ENCODE measurements at places on chromosomes 2 and 18.

DNA sequence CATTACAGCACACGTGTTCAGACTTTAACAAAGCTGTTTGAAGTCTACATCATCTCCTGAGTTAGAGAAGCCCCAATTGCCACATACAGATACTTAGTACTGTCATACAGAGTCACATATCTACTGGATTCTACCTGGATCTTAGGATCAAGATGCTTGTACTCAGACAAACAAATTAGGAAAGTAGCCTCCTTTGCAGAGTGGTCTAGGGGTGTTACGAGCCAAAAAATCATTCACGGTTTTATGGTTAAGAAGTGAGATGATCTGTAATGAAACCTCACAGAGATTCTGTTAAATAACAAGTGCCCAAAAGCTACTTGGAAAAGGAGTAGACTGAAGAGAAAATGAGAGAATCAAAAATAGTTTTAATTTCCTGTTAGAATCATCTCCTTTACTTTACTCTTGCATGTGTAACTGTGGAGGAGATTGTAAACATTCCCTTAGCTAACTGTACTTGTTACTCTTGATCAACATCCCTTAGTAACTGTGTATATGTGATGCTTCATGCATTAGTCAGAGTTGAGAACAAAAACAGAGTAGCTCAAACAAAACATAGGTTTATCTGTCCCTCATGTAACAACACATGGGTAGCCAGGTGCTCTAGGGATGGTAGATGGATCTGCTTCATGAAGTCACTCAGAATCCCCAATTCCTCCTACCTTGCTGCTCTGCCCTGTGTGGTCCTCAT, 16.4 kb upstream of the IL1RL1 start:
- no peak for DNase-seq
- no peaks in the 10 kb centered on the region for H3K36me3 ChIP-seq
- no peak overlapping the region for H3K4me3 ChIP-seq
- no peaks in the 10 kb centered on the region for H3K4me1 ChIP-seq

DNA sequence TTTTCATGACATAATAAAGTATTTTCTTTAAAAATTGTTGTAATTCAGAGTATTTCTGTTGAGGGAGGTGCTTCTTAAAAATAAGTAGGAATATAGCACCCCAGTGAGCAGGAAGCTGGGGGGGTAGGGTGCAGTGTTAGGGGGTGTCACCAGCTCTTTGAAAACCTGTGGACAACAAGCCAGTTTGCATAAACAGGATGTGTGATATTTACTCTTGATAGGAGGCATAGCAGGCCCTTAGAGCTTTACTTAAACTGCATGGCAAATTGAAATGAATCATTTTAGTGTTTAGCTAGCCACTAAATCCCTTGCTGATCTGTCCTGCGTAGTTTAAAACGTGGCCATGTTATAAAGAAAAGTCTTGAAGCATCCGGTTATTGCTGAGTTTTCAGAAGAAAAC, 8.4 kb downstream of the TGIF1 start:
- H3K4me1 ChIP-seq: peaks cover 14% of the 10 kb centered on the region
- DNase-seq: no peak
- no peak overlapping the region for H3K4me3 ChIP-seq

- no peak overlapping the region for H3K27ac ChIP-seq
- H3K27me3 ChIP-seq: no peaks in the 10 kb centered on the region
- DNase-seq: no peak
- no peak overlapping the region for H3K4me3 ChIP-seq
Measured at GRCh38 chr2:36516136-36516870, 81.7 kb downstream of the FEZ2 start.

- no peak overlapping the region for H3K27ac ChIP-seq
- no peaks in the 10 kb centered on the region for H3K27me3 ChIP-seq
- no peaks in the 10 kb centered on the region for H3K4me1 ChIP-seq
- no peak for DNase-seq
- no peak overlapping the region for H3K4me3 ChIP-seq
Measured at GRCh38 chr2:177320596-177320995, 56.1 kb upstream of the NFE2L2 start.

DNA sequence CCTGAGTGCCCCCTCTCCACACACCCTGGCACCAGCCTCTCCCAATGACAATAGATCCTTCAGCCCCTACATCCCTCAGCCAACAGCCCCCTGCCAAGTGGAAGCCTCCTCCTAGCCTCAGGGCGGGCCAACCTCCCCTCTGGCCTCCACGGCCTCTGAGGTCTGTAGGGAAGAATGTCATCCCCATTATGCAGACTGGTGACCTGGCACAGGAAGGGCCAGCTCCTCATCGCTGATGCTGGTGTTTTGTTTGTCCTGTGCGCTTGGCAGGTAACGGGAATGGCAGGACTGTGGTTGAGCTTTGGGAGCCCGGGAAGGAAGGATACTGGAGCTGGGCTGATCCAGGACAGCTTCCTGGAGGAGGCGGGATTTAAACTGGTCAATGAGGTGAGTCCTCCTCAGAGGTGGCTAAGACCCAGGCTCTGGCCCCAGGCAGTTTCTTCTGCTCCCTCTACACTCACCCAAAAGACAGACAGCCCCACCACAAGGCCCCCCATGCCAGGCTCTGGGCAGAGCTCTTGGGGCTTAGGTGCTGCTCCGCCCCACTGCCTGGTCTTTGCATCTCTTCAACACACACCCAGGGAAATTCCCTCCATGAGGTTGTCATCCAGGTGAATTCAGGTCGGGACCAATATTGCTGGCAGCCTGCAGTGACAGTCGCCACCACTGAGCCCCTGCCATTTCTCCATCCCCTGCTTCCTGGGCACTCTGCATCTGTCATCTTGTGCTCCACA, 75.2 kb upstream of the SMAD7 start:
- no peaks in the 10 kb centered on the region for H3K4me1 ChIP-seq
- no peak for DNase-seq
- H3K27me3 ChIP-seq: no peaks in the 10 kb centered on the region
- H3K27ac ChIP-seq: no peak overlapping the region
- H3K36me3 ChIP-seq: no peaks in the 10 kb centered on the region

DNA sequence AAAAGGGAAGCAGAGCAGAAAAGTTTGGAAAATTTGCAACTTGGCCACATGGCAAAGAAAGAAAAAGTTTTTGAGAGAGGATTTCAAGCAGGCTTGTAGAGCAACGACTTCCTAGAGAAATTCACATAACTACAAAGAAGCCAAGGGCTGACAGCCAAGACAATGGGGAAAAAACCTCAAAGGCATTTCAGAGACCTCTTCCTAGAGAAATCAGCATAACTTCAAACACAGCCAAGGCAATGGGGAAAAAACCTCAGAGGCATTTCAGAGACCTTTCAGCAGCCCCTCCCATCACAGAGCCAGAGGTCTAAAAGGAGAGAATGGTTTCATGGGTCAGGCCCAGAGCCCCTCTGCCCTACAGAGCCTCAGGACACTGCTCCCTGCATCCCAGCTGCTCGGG, 7.2 kb downstream of the ADI1 start:
- no peak overlapping the region for H3K4me3 ChIP-seq
- peaks cover 5% of the 10 kb centered on the region for H3K36me3 ChIP-seq
- no peaks in the 10 kb centered on the region for H3K4me1 ChIP-seq
- no peaks in the 10 kb centered on the region for H3K27me3 ChIP-seq

DNA sequence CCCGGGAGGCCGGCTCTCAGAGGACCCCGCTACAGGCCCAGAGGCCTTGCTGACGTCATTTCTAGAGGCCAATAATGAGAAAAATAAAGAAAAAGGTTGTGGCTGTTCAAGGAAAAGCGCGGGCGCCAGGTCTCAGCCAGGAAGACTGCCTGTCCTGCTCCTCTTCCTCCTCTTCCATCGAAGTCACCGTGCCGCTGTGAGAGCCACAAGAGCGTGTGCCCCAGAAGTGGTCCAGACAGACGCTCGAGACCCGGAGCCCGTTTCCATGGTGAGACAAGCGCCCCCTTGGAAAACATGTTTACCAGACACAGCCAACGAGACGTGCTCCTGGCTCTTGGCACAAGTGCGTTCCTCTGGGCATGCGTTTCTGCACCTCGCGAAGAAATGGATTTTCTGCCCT, 210.5 kb downstream of the HDAC4 start:
- no peak for DNase-seq
- H3K27ac ChIP-seq: no peak overlapping the region
- H3K36me3 ChIP-seq: no peaks in the 10 kb centered on the region
- no peak overlapping the region for H3K4me3 ChIP-seq

GRCh38 chr2:64859312-64860212, 129.6 kb upstream of the SLC1A4 start:
- H3K27ac ChIP-seq: peak overlapping the region; percentile 91
- peaks cover 54% of the 10 kb centered on the region for H3K4me1 ChIP-seq
- no peaks in the 10 kb centered on the region for H3K36me3 ChIP-seq
- peak overlapping the region; percentile 65 for H3K4me3 ChIP-seq
- H3K27me3 ChIP-seq: no peaks in the 10 kb centered on the region

- H3K27ac ChIP-seq: peak overlapping the region; percentile 53
- H3K4me1 ChIP-seq: peaks cover 32% of the 10 kb centered on the region
- DNase-seq: peak; percentile 27
- H3K4me3 ChIP-seq: no peak overlapping the region
Measured at GRCh38 chr2:231300020-231300721, 95.3 kb upstream of the B3GNT7 start.

- H3K27me3 ChIP-seq: no peaks in the 10 kb centered on the region
- H3K36me3 ChIP-seq: peaks cover 8% of the 10 kb centered on the region
- no peak for DNase-seq
- no peaks in the 10 kb centered on the region for H3K4me1 ChIP-seq
- no peak overlapping the region for H3K4me3 ChIP-seq
Measured at GRCh38 chr18:35282353-35282752, 7.7 kb downstream of the ZSCAN30 start.

GRCh38 chr18:31773774-31774476, 13.2 kb upstream of the SLC25A52 start:
- H3K27me3 ChIP-seq: no peaks in the 10 kb centered on the region
- H3K4me3 ChIP-seq: no peak overlapping the region
- no peak for DNase-seq
- H3K4me1 ChIP-seq: peaks cover 11% of the 10 kb centered on the region
- H3K36me3 ChIP-seq: no peaks in the 10 kb centered on the region

GRCh38 chr18:59357928-59358327, 1.1 kb downstream of the LMAN1 start:
- H3K27me3 ChIP-seq: no peaks in the 10 kb centered on the region
- H3K36me3 ChIP-seq: no peaks in the 10 kb centered on the region
- peaks cover 3% of the 10 kb centered on the region for H3K4me1 ChIP-seq
- peak overlapping the region; percentile 77 for H3K27ac ChIP-seq

- no peak overlapping the region for H3K27ac ChIP-seq
- no peak overlapping the region for H3K4me3 ChIP-seq
- no peaks in the 10 kb centered on the region for H3K27me3 ChIP-seq
- no peak for DNase-seq
- H3K4me1 ChIP-seq: no peaks in the 10 kb centered on the region
Measured at GRCh38 chr2:55961318-55961911, 37.8 kb upstream of the EFEMP1 start.

GRCh38 chr2:101383016-101383541, 4.2 kb downstream of the CREG2 start:
- no peak overlapping the region for H3K27ac ChIP-seq
- H3K27me3 ChIP-seq: peaks cover 5% of the 10 kb centered on the region
- H3K4me3 ChIP-seq: no peak overlapping the region

- no peaks in the 10 kb centered on the region for H3K27me3 ChIP-seq
- no peak overlapping the region for H3K27ac ChIP-seq
- H3K36me3 ChIP-seq: no peaks in the 10 kb centered on the region
- DNase-seq: no peak
- H3K4me1 ChIP-seq: no peaks in the 10 kb centered on the region
- no peak overlapping the region for H3K4me3 ChIP-seq
Measured at GRCh38 chr2:150410809-150411208, 76.7 kb downstream of the RND3 start.

DNA sequence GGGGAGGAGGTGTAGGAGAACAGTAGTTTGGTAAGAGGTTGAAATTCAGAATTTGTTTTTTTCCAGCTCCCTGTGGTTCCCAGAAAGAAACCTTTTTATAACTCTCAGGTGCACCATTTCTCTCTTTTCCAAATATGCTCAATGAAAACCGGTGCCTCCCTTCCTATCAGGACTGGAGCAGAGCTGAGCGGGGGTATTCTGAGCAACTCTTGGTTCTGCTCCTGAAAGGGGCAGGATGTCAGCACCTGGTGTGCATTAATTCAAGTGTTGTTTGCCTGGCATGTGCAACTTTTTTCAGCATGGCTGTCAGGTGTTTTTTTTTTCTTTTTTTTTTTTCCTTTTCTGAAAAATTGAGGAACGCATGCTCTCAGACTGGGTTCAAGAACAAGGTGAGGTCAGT, 74.1 kb downstream of the MAPK4 start:
- H3K4me3 ChIP-seq: no peak overlapping the region
- H3K36me3 ChIP-seq: no peaks in the 10 kb centered on the region
- H3K27me3 ChIP-seq: no peaks in the 10 kb centered on the region
- no peaks in the 10 kb centered on the region for H3K4me1 ChIP-seq

- no peaks in the 10 kb centered on the region for H3K27me3 ChIP-seq
- no peak overlapping the region for H3K27ac ChIP-seq
- no peaks in the 10 kb centered on the region for H3K4me1 ChIP-seq
- H3K4me3 ChIP-seq: no peak overlapping the region
Measured at GRCh38 chr2:188244383-188244782, 47.3 kb upstream of the GULP1 start.

DNA sequence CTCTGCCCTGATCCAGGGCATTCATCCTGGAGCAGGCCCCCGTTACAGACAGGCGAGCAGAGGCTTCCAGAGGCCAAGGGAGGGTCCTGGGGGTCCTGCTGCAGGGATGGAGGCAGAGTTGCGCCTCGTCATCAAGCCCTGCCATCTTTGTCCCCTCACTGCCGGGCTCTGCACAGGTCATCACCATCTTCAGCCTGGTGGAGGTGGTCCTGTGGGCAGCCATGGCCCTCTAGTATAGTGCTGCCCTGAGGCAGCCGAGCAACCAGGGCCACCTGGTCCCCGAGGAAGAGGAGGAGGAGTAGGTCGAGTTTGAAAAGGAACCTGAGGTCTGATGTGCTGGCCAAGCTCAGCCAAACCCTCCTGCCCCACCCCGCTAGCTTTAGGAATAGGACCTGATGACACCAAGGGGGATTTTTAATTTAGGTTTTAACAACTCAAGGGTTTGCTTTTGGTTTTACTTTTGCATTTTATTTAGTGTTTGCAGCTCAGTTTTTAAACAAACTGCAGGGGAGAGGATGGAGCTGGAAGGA, 8.8 kb upstream of the ALPI start:
- no peak overlapping the region for H3K4me3 ChIP-seq
- DNase-seq: no peak
- H3K4me1 ChIP-seq: no peaks in the 10 kb centered on the region
- H3K27me3 ChIP-seq: no peaks in the 10 kb centered on the region

DNA sequence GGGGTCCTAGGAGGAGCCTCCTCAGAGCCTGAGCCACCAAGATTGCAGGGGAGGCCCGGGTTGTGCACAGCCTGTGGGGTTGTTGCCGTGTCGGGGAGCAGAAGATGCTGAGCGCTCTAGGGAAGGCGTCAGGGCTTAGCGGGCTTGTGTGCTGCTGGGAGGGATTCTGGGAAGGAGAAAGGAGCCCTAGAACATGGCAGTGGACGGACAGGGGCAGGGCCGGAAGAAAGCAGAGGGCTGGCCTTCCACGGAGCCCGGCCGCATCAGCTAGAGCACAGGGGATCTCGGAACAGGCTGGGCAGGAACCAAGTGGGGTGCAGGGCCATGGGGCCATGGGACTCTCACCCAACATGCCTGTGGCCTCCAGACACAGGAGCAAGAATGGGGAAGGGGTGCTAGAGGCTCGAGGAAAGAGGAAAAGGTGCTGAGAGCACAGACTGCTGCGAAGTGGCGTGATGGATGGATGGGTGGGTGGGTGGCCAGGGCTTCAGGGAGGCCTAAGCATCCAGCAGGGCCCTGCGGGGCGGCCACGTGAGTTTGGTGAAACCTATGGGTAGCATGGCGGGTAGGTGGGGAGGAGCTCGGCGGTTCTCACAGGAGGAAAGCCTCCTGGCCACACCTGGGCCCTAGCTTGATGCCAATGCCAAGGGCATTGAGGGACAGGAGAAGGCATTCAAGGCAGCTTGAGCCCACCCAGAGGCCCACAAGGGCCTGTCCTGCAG, 35.8 kb downstream of the MTERF4 start:
- H3K4me1 ChIP-seq: no peaks in the 10 kb centered on the region
- H3K27me3 ChIP-seq: no peaks in the 10 kb centered on the region
- no peak for DNase-seq
- H3K27ac ChIP-seq: no peak overlapping the region
